Right cardiac atrium (tissue), 5 donors: ENCODE measurements at places on chromosomes 6 and 20. TPM values are rescaled to one million over a fixed set of nuclear protein-coding genes. Genes with fewer than 3 reads are reported as not detected.

The CEBPB gene
- total RNA-seq, result 64.5 TPM

- no peak for DNase-seq
Measured at GRCh38 chr6:9834233-9834632, 580.6 kb downstream of the TFAP2A start.

GRCh38 chr20:21360705-21361104 is 36.6 kb downstream of the NKX2-4 start:
- DNase-seq, result no peak

GRCh38 chr6:73394577-73395354 is at the start of gene DDX43:
Gene DDX43 (plus strand): TSS chr6:73394828. CDS start chr6:73394906, 78 bp downstream.
- DNase-seq, result peak; percentile 92

The PTCRA gene
- not detected for total RNA-seq

The MYB gene
- 0.12 TPM for total RNA-seq

DNA sequence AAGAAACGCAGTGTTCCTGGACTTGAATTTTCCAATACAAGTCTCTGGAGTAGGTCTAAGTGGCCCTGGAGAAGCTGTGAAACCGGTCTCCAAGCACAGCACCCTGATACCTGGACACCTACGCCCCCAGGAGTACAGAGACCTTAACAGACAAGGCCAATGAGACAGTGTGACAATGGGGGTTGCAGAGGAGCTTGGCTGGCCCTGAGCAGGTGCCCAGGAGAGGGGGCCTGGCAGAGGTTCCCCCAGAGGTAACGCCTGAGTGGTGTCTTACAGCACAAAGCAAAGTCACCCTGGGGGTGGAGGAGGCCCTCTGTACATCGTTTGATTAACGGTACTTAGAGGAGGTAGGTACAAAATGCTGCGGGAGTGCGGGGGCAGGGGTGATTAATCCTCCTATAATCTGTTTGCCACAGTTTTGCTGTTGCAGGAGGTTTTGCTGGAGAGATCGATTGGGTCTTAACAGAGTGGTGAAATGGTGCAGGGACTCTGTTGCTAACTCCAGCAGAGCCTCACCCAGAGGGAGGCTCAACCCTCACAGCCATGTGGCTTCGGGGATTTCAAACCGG is 37.3 kb upstream of the APCDD1L start:
- DNase-seq, result no peak

- DNase-seq, result no peak
Measured at GRCh38 chr6:10578723-10579122, 57.6 kb downstream of the GCNT2 start.
